AG10803 (cell line): ENCODE measurements at places on chromosomes 11 and 22.
A peak's percentile ranks its signal among the peaks of the same experiment; 100 is the strongest.

DNA sequence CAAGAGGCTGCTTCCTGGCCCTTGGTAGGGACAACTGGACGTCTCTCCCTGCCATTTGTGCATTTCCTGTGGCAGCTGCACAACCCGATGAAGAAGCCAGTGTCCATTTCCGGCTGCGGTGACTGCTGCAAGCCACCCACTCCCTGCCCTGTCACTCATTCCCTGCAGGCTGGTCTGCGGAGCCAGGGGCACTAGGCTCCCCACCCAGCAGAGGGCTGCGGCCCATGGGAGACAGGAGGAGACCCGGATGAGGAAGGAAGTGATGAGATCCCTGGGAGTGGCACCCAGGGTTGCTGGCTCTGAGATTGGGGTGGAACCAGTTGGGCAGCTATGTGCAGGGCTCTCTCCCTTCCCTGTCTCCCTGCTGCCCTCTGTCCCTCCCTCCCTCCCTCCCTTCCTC lies 10.0 kb upstream of the MYRF start:
- DNase-seq: no peak

GRCh38 chr22:20881231-20881630 lies 22.4 kb downstream of the SNAP29 start:
- DNase-seq: no peak

- DNase-seq: peak; percentile 32
Measured at GRCh38 chr11:17734418-17734911, at the start of gene KCNC1. Gene KCNC1, plus strand, starts transcription at chr11:17734781. Its CDS starts 1,222 bp downstream, at chr11:17736003.

DNA sequence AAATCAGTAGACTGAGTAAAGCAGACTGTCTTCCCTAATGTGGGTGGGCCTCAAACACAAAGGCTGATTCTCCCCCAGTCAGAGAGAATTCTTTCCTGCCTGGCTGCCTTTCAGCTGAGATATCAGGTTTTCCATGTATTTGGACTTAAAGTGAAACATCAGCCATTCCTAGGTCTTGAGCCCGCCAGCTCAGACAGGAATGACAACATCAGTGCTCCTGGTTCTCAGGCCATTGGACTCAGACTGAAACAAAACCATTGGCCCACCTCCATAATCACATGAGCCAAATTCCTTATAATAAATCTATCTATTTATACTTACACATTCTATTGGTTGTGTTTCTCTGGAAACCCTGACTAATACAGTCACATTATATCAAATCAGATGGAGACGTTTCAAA lies 56.7 kb upstream of the CLPB start:
- peak; percentile 16 for DNase-seq

- no peak for DNase-seq
Measured at GRCh38 chr22:27482402-27482801, 319.2 kb downstream of the MN1 start.

- peak; percentile 25 for DNase-seq
Measured at GRCh38 chr11:64298966-64299846, 952 bp upstream of the CATSPERZ start.

DNA sequence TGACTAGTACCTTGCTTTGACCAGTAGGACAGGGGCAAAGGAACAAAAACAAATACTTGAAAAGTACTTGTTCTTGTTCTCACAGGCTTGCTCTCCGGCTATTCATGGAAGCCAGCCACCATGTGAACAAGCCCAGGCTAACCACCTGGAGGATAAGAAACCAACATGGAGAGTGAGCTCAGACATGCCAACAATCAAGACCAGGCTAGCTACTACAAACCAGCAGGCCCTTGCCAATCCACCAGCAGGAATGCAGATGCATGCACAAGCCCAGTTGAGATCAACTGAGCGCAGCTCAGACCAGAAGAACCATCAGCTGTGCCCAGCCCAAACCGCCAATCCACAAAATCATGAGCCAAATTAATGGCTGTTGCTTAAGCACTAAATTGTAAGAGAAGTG lies 180.1 kb upstream of the ISX start:
- peak; percentile 19 for DNase-seq

- DNase-seq: peak; percentile 88
Measured at GRCh38 chr11:2933375-2934020, 4.3 kb upstream of the PHLDA2 start.

DNA sequence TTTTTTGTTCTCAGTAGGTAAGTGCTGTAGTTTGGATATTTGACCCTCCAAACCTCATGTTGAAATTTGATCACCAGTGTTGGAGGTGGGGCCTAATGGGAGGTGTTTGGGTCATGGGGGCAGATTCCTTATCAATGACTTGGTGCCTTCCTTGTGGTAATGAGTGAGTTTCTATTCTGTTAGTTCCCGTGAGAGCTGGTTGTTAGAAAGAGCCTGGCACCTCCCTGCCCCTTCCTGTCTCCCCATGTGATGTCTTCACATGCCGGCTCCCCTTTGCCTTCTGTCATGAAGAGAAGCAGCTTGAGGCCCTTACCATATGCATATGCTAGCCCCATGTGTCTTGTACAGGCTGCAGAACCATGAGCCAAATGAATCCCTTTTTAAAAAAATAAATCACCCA lies 138.3 kb downstream of the TMEM135 start:
- peak; percentile 13 for DNase-seq

GRCh38 chr22:43550672-43551071 lies 138.9 kb downstream of the MPPED1 start:
- DNase-seq: no peak

DNA sequence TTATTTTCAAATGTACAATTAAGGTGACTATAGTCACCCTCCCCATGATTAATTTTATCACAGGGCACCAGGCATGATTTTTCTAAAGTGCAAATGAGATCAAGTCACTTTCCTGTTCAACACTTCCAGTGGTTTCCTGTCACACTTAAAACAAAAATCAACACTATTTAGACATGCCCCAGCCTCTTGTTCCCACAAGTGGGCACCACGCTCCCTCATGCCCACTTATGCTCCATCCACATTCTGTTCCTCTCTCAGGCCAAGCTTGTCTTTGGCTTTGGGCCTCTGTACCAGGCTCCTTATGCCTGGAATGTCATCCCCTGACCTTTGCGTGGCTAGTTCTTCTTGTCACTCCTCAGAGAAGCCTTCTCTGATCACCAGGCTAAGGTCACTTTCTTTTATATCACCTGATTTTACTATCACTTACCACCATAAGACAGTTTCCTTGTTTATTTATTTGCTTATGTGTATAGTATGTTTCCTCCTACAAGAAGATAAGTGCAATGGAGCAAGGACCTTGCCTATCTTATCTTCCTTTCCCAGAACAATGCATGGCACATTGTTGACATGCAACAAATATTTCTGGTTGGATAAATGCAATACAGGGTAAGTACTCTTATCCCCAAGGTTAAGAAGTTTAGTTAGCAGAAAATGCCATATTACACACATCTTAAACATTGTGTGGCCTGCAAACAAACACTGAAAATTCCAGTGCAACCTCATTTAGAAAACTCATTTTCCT lies 50.9 kb upstream of the PANX1 start:
- DNase-seq: no peak

DNA sequence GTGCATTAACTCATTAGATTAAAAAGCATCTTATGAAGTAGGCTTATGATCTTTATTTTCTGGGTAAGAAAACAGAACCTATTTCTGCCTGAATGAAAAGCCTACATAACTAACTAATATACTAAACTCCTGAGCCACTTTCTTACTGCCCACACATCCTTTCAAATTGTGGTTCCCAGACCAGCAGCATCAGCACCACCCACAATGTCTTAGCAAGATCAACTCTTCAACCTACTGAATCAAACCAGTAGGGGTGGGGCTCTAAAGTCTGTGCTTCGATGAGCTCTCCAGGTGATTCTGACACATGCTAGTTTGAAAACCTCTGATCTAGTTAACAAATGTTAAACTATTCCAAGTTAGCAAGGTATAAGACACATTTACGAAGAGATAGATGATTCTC lies 462.4 kb downstream of the DLG2 start:
- DNase-seq: no peak

GRCh38 chr11:13016415-13016814 lies 7.3 kb downstream of the RASSF10 start:
- DNase-seq: no peak

- DNase-seq: no peak
Measured at GRCh38 chr11:81470446-81470845, 1263.2 kb downstream of the FAM181B start.

DNA sequence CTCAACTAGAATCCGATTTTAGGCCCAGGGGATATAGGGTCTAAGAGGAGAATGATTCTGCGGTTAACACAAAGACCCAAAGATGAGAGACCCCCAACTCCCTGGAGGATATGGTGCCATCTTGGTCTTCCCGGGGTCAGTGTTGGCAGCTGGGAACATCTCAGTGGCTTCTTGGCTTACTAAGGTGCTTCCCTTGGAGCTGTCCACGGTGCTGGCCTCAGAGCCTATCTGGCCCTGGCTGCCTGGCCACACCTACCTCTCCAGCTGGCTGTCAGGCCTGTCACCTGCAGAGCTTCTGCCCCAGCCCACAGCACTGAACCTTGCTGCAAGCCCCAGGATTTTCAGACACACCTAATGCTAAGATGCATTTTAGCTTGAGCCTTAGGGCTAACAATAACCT lies 70.7 kb upstream of the THY1 start:
- DNase-seq: peak; percentile 13

- DNase-seq: no peak
Measured at GRCh38 chr22:39621826-39622225, 51.3 kb downstream of the CACNA1I start.

DNA sequence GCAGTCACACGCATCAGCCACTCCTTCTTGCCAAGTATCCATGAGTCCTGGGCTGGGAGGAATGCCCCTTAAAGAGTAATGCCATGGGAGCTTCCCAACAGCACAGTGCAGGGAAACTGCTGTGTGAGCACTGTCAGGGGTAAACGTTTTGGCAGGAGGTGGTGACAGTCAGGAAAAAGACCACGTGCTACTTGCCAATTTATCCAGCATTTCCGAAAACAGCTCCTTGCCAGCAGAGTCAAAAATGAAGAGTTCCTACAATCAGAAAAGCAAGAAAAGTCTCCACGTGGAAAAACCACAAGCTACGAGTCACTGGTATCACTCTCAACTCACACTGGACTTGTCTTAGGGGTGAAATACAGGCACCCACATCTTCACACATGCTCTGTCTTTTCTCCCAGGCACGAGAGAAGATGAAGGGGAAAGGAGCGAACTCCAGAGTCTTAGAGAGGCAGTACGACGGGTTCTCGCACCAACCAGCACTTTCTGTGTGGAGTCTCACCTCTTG lies 9.9 kb downstream of the IFT27 start:
- peak; percentile 61 for DNase-seq

DNA sequence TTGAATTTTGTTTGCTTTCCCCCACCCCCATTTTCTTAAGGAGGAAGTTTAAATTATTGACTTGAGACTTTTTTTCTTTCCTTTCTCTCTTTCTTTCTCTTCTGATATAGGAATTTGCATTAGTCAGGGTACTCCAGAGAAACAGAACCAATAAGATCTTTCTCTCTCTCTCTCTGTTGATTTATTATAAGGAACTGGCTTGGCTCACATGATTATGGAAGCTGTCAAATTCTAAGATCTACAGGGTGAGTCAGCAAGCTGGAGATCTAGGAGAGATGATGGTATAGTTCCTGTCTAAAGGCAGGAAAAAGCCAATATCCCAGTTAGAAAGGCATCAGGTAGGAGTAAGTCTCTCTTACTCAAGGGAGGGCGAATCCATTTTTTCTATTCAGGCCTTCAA lies 64.0 kb downstream of the CCDC81 start:
- peak; percentile 5 for DNase-seq

GRCh38 chr22:50058906-50059880 lies 1.1 kb upstream of the TTLL8 start:
- DNase-seq: peak; percentile 40

- DNase-seq: no peak
Measured at GRCh38 chr11:16778286-16778685, 39.8 kb downstream of the C11orf58 start.

GRCh38 chr22:22935546-22936157 lies 48.0 kb downstream of the IGLL5 start:
- no peak for DNase-seq
